ENCODE measurements at places on chromosomes 5 and 9. TPM values are rescaled to one million over a fixed set of nuclear protein-coding genes. Genes with fewer than 3 reads are reported as not detected.
A peak's percentile ranks its signal among the peaks of the same experiment; 100 is the strongest.

FBXO10 gene
- 13.5 TPM for polyA plus RNA-seq

QRFP gene
- polyA plus RNA-seq, result 0.29 TPM

GRCh38 chr9:2291980-2292704 lies 277.0 kb downstream of the SMARCA2 start:
- DNase-seq, result no peak

TLX3 gene
- polyA plus RNA-seq, result 0.10 TPM

- no peak for DNase-seq
These were observed 38.8 kb downstream of the ITGA2 start for GRCh38 chr5:53027913-53028312.

ANKRD18A gene
- 3.0 TPM for polyA plus RNA-seq

DNA sequence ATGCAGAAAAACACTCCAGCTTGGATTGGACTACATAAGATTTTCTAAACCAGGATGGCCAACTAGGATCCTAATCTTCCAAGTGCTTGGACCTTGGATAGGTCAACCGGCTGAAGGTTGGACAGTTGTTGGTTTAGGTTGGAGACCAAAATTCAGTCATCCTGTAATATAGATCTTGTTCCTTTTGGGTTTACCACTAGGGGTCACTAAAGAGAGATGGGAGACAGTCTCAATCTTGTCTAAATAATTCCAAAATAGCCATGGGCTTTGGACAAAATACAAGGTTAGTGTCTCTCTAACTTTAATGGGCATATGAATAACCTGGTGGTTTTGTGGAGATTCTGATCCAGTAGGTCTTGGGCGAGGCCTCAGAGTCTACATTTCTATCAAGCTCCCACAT lies 148.7 kb upstream of the ERCC6L2 start:
- DNase-seq, result no peak

- DNase-seq, result no peak
These were observed 278.7 kb upstream of the ISL1 start for GRCh38 chr5:51104556-51104955.

PFN3 gene
- polyA plus RNA-seq, result 1.1 TPM

DNA sequence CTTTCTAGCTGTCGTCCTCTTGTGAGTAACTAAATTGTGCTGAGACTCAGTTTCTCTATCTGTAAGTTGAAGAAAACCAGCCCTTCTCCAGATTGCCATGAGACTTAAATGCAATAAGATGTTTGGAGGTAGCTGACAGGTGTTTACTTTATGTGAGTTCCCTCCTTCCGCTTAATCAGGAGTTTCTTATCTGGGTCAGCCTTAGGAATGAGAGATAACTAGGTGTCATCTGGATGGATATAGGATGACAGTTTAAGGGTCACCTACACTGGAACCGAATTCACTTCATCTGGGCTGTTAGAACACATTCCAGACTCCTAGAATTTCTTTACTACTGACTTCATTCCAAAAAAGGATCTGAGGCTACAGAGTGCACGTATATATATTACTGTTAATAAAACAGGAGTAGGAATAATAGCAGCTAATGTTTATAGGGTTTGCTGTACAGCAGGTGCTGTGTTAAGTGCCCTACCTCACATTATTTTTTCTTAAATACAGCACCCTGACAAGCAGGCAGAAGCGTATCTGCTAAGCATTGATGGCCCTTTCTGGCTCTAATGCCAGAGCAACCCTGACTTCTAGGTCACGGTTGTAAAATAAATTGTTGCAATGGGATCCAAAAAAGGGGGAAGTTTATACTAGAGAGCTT lies 30.0 kb upstream of the CPEB4 start:
- DNase-seq, result no peak

MRPL36 gene
- polyA plus RNA-seq, result 41.6 TPM

- peak; percentile 2 for DNase-seq
These were observed 131.3 kb upstream of the CCDC180 start for GRCh38 chr9:97176206-97176605.

DNA sequence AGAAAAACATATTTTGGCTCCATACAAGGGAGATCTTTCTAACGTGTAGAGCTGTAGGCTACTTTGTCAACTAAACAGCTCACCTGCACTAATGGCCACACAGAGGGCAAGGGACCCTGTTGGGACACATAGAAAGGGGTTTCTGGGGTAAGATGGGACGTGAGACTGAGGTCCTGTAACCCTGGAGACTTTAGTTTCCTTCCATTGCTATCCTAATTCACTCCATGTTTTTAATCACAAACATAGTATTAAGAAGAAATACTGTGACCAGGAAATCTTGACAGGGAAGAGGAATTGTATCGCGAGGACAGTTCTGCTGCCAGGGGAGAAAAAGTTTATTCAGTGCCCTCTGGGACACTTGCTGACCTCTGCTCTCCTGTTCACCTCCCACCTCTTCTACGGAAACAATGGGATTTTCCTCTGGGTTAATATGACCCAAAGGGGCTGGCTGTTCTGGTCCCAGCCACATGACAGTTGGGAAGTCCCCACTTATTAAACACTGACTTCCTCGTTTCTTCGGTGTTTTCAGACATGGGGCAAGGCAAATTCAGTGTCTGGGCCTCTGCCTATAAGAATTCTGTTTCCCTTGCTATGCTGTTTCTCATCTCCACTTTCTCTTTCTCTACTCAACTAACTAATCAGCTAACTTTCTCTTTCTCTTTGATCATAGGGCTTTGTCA lies 106.9 kb upstream of the SEMA6A start:
- DNase-seq, result no peak

DNA sequence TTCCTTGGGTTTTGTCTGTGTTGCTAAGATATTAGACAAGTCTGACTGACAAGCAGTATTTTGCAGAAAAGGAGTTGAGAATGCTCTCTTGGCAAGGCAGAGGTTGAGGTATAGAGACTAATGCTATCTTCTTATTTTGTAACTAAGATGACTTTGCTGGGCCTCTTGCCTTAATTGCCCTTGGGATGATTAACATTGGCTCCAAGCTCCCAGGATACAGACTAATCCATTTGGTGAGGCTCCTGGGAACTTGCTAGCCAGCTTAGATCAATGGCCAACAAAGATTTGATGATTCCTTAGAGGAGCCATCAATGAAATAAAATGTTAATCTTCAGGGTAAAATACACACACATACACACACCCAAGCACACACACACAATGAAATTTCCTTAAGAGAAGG lies 28.7 kb upstream of the AP3B1 start:
- DNase-seq, result no peak

- no peak for DNase-seq
These were observed 218.9 kb downstream of the CACNA1B start for GRCh38 chr9:138096519-138096845.

- DNase-seq, result no peak
These were observed 504.5 kb upstream of the ITGA1 start for GRCh38 chr5:52283221-52283620.

CCDC69 gene
- polyA plus RNA-seq, result 5.4 TPM

GRCh38 chr9:129550199-129550839 lies 70.6 kb downstream of the C9orf50 start:
- DNase-seq, result no peak

DRD1 gene
- polyA plus RNA-seq, result not detected

GRCh38 chr5:4862500-4862899 lies 277.6 kb upstream of the ADAMTS16 start:
- DNase-seq, result no peak

FSD1L gene
- polyA plus RNA-seq, result 11.7 TPM

DIPK1B gene
- polyA plus RNA-seq, result 35.8 TPM

DNA sequence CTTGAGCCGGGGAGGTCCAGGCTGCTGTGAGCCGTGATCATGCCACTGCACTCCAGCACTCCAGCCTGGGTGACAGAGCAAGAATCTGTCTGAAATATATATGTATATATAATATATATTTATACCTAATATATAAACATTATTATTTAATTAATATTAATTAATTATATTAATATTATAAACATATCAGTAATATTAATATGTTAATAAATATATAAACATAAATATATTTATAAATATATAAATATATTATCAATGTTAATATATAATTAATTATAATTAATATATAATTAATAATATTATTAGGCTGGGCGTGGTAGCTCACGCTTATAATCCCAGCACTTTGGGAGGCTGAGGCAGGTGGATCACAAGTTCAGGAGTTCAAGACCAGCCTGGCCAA lies 41.1 kb downstream of the F2R start:
- no peak for DNase-seq

DNA sequence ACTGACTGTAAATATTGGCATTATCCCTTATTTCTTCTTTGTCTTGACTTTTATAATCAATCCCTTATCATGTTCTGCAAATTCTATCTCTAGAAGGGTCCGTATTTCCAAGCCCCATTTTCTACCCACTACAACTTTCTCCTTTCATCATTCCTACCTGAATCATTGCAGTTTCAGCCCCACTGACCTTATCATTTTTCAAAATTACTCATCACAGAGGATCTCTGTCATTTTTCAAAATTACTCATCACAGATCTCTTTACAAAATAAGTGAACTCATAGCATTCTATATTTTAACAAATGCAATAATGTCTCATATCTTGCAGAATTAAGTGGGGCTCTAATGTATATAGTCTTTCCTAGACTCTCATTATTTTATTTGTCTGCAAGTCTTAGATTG lies 256.9 kb upstream of the COX7C start:
- DNase-seq, result no peak

All from right renal pelvis (tissue), 4 donors.